CD4-positive, alpha-beta T cell treated with Interleukin-15 for 1 hour (primary cell): ENCODE measurements at places on chromosomes 2 and 18.

DNA sequence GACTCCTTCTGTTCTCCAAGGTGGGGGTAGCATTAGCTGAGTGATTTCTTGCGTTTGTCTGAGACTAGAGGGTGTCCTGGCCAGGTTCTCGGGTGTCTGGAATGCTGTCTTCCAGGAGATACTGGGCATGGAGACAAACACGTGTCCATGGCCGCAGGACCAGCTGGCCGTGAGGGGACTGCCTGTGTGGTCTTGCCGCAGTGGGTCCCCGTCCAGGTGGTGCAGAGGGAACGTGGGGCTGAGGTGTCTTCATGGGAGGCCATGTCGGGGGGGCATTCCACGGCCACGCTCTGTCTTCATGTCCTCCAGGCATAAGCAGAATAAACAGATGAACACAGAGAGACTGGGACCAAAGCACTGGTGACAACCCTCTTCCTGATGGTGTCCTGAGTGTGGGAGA lies 66.6 kb downstream of the SMIM21 start:
- DNase-seq: no peak

DNA sequence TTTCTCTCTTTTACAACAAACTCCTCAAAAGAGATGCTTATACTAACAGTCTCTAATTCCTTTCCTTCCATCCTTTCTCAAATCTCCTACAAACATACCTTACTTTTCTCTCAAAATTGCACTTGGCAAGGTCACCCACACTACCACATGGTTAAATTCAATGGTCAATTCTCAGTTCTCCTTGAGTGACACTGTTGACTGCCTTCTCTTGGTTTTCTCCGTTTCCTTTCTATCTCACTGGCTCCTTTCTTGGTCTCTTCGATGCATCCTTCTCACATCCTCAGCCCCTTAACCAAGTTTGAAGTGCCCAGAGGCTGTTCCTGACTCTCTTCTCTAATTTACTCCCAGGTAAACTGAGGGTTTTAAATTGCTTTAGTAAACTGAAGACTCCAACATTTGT lies 12.5 kb downstream of the C1D start:
- DNase-seq: no peak

DNA sequence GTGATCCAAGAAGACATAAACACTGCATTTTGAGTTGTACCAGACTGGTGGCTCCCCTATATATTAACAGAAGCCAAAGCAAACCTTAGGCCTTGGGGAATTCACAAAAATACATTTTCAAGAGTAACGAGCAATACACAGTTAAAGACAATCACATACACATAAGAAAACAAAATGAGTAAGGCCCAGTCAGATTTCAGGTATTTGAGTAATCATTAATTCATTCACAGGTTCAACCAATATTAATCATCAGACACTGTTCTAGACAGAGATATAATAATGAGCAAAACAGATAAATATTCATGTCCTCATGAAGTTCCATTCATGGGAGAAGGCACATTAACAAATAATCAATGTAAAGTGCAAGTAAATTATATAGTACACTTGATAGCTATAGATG lies 9.6 kb downstream of the STPG4 start:
- no peak for DNase-seq

DNA sequence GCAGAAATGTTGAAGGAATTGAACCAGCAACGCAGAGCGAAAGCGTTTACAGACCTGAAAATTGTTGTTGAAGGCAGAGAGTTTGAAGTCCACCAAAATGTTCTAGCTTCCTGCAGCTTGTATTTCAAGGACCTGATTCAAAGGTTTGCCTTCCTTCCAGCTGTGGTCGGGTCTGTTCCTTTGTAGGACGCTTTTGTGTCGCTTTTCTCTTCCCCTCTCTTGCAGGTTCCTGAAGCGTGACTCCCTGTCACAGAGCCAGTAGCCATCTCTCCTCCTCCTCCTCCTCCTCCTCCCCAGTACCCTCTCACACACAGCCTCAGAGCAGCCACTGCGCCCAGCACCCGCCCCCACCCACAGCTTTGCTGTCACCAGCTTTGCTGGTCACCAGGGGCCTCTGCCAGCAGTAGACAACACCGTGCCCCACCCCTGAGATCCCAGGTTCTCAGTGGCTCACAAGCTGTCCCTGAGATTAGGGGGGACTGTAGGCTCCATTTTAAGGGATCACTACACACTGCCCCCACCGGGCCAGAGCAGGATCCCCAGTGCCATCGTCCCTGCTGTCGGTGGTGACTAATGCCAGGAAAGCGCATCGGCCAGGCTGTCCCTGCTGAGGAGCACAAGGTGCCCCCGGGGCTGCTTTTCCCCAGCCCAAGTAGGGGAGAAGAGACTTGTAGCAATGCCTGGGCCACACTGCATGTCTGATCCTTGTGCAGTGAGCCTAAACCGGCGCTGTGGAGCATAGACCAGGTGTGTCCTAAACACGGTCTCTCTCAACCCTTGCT lies 242.3 kb downstream of the ATAD2B start:
- DNase-seq: no peak

- DNase-seq: no peak
Measured at GRCh38 chr2:64860276-64860885, 128.8 kb upstream of the SLC1A4 start.
